ENCODE measurements at places on chromosomes 5 and 9.

DNA sequence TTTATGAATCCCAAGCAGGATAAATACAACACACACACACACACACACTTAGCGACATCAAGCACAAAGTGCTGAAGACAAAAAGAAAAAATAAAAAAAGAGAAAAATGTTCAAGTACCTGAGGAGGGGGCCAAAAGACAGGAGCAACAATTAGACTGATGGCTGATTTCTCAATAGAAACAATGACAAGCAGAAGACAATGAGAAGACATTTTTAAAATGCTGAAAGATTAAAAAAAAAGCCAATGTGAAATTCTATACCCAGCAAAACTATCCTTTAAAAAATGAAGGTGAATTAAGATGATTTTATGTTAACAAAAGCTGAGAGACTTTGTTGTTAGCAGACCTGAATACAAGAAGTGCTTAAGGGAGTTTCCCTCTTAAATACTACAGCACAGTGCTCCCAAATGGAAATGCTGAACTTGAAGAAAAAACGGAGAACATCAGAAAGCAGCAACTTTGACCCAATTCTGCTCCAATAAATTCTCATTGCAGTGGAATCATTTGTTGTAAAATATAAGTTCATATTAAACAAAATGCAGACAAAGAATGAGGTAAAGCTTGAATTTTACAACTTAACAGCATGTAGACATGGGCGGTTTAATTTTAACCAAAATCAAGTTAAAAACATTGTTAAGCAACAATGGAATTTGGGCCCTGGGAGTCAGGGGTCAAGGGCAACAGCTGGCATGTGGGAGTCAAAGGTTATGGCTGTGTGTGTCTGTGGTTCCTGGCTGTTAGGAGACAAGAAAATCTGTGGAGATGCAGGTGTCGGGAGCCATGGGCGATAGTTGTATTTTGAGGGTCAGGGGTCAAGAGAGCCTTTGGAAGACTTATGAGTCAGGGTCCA, 776 bp upstream of the RANBP17 start:
- no peak for DNase-seq

DNA sequence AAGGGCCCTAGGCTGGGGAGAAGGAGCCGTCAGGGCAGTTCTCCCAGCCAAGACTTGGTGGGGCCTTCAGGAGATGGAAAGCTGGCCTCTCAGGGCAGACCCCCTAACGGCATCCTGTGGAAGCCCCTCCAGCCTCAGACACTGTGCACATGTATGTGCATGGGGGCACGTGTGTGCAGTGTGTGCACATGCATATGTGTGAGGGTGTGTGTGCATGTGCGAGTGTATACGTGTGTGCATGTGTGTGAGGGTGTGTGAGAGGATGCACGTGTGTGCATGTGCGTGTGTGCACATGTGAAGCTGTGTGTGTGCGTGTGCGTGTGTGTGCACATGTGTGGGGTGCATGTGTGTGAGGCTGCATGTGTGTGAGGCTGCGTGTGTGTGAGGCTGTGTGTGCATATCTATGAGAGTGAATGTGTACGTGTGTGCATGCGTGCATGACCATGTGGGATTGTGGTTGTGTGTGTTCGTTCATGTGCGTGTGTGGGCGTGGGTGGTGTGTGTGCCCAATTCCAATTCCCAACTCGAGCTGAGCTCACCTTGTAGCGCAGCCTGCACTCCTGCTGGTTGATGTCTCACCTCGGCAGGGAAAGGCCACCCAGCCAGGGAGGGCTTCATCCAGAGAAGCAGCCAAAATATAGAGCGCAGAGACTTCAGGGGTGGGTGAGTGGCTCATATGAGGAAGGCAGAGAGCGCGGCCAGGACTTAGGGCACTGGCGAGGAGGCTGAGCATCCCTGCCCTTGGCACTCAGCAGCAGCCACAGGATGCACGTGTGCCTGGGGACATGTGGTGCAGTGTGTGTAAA, 142.7 kb upstream of the PPP1R26 start:
- DNase-seq = no peak

DNA sequence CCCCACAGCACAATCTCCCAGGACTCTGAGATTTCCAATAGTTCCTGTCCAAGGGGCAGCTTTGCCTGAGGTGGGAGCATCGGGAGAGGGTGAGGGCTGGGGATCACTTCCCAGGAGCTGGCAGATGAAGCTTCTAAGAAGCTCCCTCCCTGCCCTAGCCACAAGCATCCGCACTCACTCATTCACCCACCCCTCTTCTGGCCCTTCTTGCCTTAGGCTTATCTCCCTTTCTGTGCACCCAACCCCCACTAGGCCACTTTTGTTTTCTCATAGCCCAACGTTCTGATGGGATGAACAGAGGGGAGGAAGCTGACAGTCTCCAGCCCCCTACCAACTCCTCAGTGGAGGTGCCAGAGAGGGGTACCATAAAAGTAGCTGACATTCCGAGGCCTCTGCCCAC, 3.7 kb upstream of the PCDH1 start:
- no peak for DNase-seq

GRCh38 chr9:137309368-137310188, 7.5 kb upstream of the NRARP start:
- DNase-seq = no peak
